ENCODE measurements at places on chromosomes 2 and 18.

- DNase-seq: no peak
These were observed 431.3 kb downstream of the CMPK2 start for GRCh38 chr2:6434438-6434837.

DNA sequence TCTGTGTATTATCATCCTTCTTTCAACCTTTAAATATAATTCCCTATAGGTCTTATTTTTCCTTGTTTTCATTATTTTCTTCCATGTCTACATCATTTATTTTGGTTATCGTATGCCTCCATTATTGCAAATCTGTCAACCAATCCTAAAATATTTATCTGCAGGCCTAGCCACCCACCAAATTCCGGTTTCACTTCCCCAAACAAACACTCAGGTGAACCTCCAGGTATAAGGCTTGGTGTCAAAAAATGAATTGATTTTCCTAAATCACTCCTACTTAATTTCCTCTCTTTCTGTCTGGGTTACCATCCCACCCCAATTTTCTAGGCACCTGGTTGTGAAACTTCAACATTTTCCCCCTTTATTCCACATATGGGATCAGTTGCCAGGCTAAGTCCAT lies 111.9 kb upstream of the LINC00305 start:
- DNase-seq: no peak

GRCh38 chr2:103739186-103739585 lies 977.4 kb downstream of the TMEM182 start:
- DNase-seq: no peak

GRCh38 chr18:25113566-25113965 lies 238.4 kb downstream of the ZNF521 start:
- no peak for DNase-seq

DNA sequence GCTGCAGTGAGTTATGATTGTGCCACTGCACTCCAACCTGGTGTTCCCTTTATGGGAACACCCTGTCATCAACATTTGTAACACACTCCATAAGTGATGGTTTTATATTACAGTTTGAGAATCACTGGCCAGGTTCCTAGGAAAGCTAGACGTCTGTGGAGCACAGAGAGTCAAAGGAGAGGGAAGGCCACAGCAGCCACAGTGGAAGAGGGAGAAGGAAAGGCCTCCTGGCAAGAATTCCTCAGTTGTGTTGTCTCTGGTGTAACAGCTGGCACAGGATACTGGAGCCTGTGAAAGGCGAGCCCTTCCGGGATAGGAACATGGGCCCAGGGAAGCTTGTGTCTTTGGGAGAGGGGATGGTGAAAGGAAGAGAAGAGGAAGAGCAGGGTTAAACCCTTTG lies 360.5 kb upstream of the PIK3C3 start:
- no peak for DNase-seq

DNA sequence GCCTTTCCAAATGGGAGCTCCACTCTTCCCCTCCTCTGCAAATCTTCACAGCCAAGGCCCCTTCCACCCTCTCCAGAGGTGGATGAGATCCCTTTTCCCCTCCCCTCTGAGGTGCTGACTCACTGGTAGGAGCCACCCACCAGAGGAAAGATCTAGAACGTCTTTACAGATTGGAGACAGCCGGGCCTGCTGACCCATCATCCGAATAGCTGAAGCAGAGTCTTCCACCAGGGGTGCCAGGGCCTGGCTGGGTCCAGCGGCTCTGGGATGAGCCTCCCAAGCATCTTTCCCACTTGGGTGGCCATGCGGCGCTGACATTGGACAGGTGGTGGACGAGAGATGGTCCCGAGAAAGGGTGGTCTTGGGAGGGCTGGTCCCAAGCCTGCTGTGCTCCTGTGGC lies 9.0 kb downstream of the ERFE start:
- DNase-seq: peak; percentile 34

DNA sequence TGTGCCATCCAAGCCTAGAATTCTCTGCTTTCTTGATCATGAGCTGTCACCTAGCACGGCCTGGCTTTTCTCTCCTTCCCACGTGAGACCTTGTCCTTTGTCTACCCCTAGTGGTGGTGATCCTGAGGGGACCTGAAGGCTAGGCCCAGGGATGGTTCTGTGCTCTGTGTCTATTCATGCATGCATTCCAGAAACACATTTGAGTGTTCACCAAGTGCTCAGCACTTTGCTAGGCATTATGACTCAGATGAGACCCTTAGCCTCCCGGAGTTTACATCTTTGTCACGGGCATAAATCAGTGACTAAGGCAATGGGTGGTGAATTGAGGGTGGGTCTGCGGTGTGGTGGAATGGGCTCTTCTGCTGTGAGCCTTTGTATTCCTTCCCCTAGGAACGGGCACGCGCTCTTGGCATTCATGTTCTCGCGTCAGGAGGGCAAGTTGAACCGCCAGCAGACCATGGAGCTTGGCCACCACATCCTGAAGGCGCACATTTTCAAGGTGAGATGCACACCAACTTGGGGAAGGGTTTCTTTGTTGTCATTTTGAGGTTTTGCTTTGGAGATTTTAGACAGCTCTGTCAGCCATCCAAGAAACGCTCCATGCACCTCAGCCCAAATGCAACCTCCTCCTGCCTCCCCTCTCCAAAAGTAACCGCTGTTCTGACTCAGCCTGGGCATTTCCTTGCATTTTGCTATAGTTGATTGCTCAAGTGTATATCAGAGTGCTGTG lies 100.9 kb downstream of the WDSUB1 start:
- peak; percentile 58 for DNase-seq

- DNase-seq: no peak
These were observed 224.0 kb upstream of the SIX2 start for GRCh38 chr2:45233301-45233700.

GRCh38 chr2:66431846-66432587 lies 2.9 kb upstream of the MEIS1 start:
- no peak for DNase-seq

DNA sequence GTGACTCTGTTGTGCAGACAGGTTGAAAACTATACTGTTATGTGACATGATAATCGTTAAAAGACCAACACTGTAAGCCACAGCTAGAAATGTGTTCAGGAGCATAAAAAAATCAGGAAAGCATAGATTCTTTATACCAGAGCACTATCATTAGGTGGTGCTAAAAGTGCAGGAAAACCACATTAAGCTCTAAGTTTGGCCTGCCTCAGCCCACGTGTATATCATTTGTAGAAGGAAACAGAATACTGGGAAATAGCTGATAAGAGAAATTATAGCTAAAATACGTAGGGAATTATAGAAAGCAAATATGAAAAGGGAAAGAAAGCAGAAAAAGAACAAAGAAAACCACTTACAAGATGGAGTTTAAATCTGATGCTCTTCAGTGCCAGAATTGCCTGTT lies 26.5 kb upstream of the C2orf74 start:
- DNase-seq: no peak

GRCh38 chr2:61017556-61018317 lies at the start of the genes PEX13 and PUS10:
Gene PEX13 (plus strand): TSS chr2:61017720. CDS start chr2:61017760, 40 bp downstream.
Gene PUS10 (minus strand): TSS chr2:61018255. CDS start chr2:61011890, 6,365 bp downstream.
- peak; percentile 82 for DNase-seq
